ENCODE measurements at places on chromosomes 16 and 17.

GRCh38 chr17:40611840-40612474, 35.7 kb downstream of the SMARCE1 start:
- DNase-seq = no peak

DNA sequence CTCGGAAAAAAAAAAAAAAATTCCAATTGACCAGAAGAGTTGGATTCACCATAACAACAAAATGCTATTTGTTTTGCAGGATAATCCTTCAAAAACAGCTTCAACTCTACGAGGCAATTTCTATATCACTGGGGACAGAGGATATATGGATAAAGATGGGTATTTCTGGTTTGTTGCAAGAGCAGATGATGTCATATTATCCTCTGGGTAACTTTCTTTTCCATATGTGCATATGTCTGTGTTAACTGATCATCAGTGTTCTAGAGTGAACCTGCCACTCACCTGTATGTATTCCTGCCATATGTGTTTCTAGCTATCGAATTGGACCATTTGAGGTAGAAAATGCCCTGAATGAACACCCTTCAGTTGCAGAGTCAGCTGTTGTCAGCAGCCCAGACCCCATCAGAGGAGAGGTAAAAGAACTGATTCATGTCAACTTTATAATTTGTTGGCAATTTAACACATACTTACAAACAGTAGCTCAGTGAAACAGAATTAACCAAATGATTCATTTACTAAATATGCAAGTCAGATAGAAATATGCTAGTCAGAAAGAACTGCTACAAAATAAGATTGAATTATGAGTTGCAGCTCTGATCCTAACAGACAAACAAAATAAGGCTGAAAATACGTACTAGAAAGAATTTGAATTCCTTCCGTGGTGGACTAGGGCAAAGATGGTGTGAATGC, 14.2 kb downstream of the ERI2 start:
- DNase-seq = no peak

DNA sequence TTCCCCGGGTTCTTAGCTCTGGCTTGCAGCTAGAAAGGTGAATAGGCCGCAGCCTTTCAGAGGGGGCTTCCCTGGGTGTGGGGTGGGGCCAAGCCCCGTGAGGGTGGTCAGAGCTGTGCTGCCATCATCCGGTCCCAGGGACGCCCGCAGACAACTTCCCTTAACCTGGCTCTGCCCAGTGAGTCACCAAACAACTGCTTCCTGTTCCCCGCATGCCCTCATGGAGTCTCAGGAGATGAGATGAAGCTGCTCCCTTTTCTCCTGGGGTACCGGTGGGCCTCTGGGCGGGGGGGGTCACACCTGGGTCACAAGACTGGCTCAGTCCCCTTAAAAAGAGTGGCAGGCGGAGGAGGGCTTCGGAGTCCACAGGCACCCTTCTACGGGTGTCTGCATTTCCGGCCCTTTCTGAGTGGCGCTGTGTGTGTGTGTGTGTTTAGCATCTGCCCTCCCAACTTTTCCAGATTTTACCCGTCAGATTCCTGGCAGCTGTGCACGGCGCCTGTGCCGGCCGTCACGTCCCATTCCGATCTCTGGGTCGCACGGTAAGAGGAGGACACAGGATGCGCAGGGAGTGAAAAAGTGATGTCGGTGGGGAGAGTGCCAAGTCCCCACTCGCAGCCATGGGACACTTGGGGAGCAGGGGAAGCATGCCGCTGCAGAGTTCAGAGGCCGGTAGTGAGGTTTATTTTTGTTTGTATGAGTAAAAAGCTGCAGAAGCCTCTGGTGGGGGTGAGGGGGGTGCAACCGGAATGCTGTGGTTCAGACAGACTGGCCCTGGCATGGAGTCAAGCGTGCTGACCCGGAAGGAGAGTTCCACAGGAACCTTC, 16.8 kb downstream of the HIC1 start:
- no peak for DNase-seq

GRCh38 chr16:27566417-27566816, 16.5 kb downstream of the KATNIP start:
- no peak for DNase-seq

DNA sequence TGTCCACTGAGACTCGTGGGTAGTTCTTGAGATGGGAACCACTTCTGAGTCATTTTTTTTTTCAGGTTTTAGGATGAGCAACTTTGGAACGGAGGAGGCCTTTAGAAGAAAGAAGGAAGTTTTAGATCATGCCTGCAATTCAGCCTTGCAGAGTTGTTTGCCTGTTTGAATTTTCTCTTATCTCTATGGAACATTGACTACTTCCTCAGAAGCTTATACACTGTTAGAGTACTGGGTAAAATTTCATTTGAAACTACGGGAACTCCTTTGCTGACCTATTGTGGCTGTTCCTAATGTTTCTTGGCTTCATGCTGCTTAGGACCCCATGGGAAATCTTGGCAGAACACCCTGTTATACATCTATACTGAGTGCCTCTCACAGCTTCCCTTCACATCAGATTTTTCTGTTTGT, 70.8 kb downstream of the MAP2K6 start:
- no peak for DNase-seq

GRCh38 chr16:75494661-75495075, 573 bp downstream of the CHST6 start:
- no peak for DNase-seq

DNA sequence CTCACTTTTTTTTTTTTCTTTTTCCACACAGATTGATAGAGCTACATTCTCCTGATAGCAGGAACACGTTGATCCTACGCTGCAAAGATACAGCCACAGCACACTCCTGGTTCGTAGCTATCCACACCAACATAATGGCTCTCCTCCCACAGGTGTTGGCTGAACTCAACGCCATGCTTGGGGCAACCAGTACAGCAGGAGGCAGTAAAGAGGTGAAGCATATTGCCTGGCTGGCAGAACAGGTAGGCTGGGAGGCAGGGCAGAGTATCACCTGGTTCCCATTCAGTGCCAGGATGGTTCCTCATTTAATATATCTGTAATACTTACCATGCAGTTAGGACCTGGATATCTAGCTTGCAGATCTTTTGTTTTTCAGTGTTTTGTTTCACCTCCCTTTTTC, 51.1 kb upstream of the VPS4A start:
- DNase-seq = no peak

All from stimulated activated CD4-positive, alpha-beta T cell treated with anti-CD3 and anti-CD28 coated beads, Interleukin-15, amount 100 ng/mL, for 48 hours (primary cell).